Natural killer cell (primary cell): ENCODE measurements at places on chromosomes 4 and X. TPM values are rescaled to one million over a fixed set of nuclear protein-coding genes. Genes with fewer than 3 reads are reported as not detected.

DNA sequence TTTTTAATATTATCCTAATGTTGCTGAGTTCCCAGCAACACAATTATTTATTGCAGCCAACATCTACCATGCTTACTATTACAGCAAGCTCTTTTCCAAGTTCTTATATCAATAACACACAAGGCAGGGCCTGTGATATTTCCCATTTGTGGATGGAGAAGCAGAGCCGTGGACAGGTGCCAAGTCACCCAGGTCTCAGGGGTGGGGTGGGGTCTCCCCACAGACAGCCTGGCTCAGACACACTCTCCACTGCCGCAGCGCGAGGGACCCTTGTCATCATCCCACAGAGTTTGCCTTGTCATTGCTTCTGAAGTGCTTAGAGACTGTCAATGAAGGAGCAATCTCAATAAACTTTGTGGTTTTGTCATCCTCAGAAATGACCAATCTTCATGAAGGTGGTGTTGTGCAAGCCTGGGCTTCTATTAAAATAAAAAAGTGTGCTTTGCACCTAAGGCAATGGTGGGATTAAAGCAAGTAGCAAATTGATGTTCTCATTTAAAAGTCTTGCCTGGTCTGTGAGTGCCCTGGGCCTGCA, 76.1 kb downstream of the SORBS2 start:
- DNase-seq: no peak

GRCh38 chr4:165476214-165477098, 97.6 kb downstream of the CPE start:
- DNase-seq: no peak

DNA sequence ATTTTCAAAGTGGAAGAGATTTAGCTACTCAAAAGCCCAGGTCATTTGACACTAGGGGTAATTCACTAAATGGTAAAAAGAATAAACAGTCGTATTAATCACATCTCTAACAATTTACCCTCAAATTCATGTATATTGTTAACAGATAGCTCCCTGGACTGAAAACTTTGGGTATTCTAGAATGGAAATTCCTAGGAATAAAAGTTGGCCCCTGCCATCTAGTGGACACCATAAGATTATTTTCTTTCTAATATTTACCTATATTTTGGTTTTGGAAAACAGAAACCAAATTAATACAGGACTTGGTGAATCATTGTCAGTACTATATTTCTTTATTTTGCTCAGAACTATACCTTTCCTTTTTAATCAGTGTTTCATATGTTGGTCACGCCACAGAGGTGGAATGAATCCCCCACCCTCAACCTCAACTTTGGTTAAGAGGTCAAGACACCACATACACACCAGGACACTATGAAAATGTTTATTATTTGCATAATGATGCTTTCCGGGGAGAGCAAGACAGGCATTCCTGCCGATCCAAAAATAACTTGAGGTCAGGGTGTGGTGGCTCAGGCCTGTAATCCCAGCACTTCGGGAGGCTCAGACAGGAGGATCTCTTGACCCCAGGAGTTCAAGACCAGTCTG, 96.2 kb upstream of the APOOL start:
- no peak for DNase-seq

DNA sequence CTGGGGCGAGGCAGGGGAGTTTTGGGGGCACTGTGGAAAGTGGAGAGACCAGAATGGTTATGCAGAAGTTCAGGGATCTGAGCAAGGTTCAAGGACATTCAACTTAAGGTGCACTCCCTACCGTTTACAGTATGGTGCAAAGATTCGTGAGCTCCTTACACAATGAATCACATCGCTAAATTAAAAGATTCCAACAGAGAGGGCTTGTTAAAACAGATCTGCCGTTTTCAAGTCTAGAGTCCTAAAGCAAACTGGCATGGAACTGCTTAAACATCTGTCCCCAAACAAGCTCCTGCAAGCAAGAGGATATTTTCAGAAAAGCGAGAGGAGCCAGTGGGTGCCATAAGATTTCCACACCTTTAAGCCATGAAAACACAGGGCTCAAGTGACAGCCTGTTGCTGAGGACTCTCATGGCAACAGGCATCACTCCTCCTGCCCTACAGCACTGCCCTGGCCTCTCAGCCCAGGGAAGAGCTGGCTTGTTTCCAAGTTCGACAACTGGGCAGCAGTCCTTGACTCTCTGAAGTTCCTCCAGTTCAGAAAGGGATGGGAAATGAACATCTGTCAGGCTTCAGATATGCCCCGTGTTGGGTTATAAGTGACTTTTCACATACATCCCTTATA, 10.0 kb downstream of the FAM184B start:
- DNase-seq: no peak

GRCh38 chr4:163613383-163613782, 118.9 kb downstream of the TMA16 start:
- no peak for DNase-seq

GRCh38 chr4:112083587-112084347, 61.5 kb upstream of the FAM241A start:
- no peak for DNase-seq

DNA sequence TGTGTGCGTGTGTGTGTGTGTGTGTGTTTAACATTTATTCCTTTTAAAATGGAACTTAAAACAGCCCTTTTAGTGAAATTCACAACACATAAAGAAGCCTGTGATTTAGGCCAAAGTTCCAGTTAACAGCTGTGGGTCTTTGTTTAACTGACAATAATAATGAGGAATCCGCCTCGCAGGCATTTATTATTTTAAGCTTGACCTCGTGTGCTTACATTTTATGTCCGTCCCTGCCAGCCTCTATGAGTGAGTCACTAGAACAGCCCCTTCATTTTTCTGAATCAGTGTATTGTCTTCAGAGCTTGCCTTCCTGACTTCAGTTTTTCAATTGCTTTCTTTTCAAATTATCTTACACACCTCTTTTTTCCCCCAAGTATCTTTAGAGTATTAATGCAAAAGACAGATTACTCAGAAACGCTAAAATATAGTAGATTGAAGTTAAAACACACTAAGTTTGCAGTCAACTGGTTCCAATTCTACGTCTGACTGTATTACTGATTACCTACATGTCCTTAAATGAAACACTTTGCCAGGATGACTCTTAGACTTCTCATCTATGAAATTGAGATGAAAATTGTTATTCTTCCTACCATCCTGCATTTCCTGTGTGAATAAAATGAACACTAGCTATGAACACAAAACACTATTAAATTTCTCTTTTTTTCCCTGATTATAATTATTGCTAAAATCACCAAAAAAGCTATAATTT, 319.6 kb upstream of the HS3ST1 start:
- DNase-seq: no peak

DNA sequence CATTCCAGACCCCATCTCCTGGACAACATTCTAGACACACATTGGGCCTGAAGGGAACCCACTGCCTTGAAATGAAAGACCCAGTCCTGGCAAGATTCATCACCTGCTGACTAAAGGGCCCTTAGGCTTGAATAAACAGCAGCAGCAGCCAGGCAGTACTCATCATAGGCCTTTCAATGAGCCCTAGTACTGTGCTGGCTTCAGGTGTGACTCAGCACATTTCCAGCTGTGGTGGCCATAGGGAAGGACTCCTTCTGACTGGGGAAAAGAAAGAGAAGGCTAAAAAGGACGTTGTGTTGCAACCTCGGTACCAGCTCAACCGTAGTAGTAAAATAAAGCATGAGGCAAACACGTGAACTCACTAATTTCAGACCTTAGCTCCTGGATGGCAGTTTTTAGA, 344.0 kb downstream of the ACTRT1 start:
- DNase-seq: no peak

- no peak for DNase-seq
Measured at GRCh38 chrX:48490661-48491060, 14.7 kb downstream of the FTSJ1 start.

DNA sequence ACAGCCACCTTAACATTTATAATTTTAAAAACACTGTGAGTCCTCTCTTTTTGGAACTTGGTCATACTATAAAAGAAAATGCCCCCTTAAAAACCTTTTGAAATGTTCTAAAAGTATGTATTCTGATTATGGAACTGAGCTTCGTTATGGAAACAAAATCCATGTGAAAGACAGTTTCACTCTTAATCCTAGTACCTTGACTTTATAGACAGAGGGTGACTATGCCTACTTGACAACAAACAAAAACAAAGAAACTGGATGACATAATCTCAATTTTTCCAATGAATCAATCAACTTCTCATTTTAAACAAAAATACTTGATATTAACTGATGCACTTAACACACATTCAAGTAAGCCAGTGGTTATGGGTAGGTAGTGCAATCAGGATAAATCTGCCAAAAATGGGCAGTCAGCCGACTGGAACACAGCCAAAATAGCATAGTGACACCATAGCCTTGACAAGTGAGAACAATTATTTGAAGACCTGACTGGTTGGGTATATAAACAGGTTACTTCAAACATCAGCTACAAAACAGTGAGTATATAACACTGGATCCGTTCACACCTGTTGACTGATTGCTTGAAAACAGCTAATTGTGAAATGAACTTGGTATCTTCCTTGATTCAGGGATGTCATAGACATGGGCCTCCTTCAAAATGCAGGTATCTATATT, 265.5 kb downstream of the PPP3CA start:
- DNase-seq: no peak

The GAGE1 gene
- not detected for total RNA-seq

The NSG1 gene
- not detected for total RNA-seq
